Activated T-cell treated with anti-CD3 and anti-CD28 coated beads for 1 hour (primary cell): ENCODE measurements at places on chromosomes 6 and 20.
A peak's percentile ranks its signal among the peaks of the same experiment; 100 is the strongest.

GRCh38 chr6:73329201-73329600 lies 24.9 kb downstream of the DPPA5 start:
- DNase-seq = no peak

DNA sequence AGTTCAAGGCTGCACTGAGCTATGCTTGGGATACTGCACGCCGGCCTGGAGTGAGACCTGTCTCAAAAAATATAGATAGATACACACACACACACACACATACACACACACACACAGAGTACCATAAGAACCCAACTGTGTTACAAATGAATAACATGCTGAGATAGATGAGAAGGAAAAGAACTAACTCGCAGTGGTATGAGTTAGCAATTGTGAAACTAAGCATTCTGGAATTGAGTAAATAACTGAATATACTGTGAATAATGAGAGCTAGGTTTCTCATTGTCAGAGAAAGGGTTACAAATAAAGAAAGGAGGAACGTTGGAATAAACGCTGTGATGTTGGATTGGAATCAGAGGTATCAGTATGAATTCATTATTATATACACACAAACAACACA lies 14.6 kb upstream of the FAXC start:
- DNase-seq = no peak

DNA sequence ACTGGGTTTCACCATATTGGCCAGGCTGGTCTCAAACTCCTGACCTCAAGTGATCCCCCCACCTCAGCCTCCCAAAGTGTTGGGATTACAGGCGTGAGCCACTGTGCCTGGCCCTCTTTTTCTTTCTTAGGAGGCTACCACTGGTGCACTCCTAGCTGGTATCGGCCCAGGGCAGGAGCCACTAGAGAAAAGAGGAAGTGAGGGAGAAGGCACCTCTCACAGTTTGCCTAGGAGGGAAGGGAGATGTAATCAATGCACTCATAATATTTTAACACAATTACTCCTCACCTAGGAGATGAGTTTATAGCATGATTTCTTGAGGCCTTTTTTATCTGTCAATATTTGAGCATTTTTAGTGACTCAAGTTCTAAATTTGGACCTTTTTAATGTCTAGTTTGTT lies 189.0 kb upstream of the SOX4 start:
- no peak for DNase-seq

- DNase-seq = peak; percentile 18
Observed at GRCh38 chr6:110528101-110528929, 51.9 kb upstream of the SLC22A16 start.

- DNase-seq = no peak
Observed at GRCh38 chr20:22775256-22775655, 190.9 kb upstream of the FOXA2 start.

GRCh38 chr6:134097114-134097707 lies 44.8 kb upstream of the SLC2A12 start:
- DNase-seq = peak; percentile 46

DNA sequence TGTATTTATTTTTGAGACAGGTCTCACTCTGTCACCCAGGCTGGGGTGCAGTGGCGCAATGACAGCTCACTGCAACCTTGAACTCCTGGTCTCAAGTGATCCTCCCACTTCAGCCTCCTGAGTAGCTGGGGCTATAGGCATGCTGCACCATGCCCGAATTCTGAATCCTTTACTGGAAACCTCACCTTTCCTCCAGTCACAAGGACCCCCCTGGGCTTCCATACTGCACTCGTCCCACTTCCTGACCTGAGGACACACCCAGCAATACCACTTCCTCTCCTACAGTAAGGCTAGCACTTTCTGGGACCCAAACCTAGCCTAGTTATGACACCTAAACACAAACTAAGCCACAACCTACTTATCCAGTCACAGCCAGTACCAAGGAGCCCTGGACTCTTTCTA lies 68.2 kb downstream of the FAM217A start:
- DNase-seq = no peak

GRCh38 chr6:3997177-3997770 lies 81.7 kb downstream of the FAM217A start:
- DNase-seq = no peak

DNA sequence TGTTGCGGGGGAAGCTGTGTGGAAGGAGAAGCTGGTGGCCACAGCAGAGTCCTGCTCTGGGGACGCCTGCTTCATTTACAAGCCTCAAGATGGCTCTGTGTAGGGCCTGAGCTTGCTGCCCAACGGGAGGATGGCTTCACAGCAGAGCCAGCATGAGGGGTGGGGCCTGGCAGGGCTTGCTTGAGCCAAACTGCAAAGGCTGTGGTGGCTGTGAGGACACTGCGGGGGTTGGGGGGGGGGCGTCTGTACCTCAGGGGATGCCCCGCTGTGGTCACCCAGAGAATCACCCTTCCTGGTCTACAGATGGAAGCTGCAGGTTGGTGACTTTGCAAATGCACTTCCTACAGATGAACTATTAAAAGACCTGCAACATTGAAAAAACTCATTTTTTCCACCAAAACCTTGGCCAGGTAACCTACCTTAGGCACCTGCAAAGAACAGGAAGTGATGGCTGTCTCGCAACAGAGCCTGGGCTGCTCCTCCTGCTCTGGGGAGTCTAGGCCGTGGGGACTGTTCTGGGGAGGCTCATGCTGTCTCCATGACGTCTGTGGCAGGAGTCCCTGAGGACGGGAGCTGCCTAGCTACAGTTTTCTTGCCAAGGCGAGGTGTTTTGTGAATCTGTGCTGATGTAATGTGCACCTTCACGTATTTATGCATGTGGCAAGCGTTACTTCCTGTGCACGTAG lies 7.3 kb downstream of the NPBWR2 start:
- no peak for DNase-seq

DNA sequence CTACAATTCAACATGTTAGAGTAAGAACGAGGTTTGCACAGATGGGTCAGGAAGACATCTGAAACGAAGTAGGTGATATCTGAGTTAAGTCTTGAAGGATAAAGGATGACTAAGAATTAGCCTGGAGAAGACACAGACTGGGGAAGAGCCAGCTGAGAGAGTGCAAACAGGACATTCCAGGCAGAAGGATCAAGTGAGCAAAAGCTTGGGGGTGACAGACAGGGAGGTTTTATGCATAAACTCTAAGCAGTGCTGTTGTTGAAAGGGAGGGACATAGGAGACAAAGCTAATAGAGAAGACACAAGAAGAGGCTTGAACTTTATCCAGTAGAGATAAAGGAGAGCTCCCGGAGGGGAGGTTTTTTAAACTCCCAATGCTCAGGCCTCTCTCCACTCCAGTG lies 15.0 kb upstream of the ETV7 start:
- DNase-seq = no peak

GRCh38 chr20:34475979-34476736 lies 40.1 kb upstream of the DYNLRB1 start:
- peak; percentile 15 for DNase-seq

DNA sequence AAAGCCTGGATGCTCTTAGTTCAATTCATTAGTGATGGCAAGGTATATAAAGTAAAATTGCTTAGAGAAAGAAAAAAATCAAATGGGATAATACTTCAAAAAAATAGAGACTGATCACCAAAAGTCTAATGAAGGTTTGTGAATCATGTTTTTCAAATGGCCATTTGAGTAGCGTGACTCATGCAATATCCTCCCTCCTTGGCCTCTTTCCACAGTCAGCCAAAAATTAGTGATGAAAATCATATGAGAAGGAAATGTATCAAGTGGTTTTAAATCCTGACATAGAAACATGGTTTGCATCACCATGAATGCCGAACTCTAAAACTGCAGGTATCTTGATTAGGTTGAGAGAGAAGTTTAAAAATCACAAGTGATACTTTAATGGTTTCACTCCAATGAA lies 1.2 kb upstream of the COL19A1 start:
- no peak for DNase-seq

- DNase-seq = no peak
Observed at GRCh38 chr20:3471397-3472021, 691 bp downstream of the ATRN start.

DNA sequence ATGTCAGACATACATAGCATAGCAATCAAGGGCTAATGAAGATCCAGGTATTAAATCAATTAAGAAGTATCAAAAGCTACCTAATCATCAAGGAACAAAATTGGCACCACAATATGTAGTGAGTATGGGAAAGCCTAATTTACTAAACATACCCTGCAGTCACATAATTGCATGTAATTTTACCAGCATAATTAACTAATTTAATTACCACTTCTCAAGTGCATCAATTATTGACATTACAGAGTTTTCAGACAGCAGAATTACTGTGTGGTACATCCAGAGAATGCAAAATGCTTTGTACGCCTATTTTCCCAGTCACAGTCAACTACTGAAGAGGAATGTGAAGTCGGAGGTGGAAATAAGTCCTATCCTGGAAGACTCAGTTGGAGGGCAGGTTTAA lies 279.0 kb upstream of the ID4 start:
- DNase-seq = no peak

GRCh38 chr20:63555661-63556381 lies 1.9 kb downstream of the FNDC11 start:
- DNase-seq = no peak

DNA sequence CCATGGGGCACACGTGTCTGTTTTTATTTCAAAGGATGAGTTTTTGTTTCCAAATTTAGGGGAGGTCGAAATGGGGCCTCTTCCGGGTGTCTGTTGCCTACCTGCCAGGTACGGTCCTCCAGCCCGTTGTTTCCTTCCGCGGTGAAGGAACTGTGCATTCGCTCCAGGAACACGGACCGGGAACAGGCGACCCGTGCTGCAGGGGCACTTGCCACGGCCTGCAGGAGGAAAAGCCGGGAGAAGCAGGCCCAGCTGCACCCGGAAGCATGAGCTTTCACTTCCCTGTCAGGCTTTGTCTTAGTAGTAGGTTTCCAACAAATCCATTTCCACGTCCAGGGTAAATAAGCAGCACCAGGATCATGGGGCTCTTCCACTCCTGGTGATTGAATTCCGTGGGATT lies 17.0 kb upstream of the NPEPL1 start:
- DNase-seq = no peak

DNA sequence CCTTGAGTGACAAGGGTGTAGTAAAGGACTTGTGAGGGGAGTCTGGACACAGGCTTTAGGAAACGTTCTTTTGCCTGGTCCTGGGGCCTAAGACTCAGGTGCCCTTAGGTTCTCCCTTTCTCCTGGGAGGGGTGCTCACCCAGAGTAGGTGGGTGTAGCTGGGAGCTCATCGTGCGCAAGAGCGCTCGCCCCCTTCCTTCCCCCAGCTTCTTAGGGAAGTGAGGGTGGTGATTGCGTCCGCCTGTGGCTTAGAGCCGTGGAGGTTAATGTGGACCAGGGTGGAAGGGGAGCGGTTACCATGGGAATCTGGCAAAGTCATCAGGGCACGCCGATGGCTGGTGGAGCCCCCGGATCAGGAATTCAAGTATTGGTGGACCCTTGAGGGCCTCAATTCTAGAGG lies 3.3 kb upstream of the AARS2 start:
- DNase-seq = no peak

GRCh38 chr6:125728739-125729138 lies 20.7 kb upstream of the HEY2 start:
- no peak for DNase-seq

DNA sequence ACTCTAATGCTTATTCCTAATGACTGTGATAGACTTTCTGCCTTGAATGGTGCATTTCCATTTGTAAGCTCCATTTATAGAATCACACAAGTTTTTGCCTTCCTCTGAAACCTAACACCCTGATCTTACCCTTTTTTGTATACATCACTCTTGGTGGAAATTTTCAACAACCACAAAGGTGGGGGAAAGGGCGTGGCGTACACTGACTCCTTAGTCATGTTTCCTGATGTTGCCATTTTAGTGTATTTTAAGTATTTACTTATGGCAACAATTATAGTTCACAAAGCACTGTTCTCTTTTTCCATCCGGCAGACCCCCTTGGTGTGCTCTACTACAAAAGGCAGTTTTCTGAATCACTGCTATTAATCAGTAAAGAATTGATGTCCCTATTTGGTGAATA lies 92.0 kb downstream of the ATXN1 start:
- peak; percentile 43 for DNase-seq

- no peak for DNase-seq
Observed at GRCh38 chr6:13572951-13573654, 1.3 kb upstream of the SIRT5 start.

DNA sequence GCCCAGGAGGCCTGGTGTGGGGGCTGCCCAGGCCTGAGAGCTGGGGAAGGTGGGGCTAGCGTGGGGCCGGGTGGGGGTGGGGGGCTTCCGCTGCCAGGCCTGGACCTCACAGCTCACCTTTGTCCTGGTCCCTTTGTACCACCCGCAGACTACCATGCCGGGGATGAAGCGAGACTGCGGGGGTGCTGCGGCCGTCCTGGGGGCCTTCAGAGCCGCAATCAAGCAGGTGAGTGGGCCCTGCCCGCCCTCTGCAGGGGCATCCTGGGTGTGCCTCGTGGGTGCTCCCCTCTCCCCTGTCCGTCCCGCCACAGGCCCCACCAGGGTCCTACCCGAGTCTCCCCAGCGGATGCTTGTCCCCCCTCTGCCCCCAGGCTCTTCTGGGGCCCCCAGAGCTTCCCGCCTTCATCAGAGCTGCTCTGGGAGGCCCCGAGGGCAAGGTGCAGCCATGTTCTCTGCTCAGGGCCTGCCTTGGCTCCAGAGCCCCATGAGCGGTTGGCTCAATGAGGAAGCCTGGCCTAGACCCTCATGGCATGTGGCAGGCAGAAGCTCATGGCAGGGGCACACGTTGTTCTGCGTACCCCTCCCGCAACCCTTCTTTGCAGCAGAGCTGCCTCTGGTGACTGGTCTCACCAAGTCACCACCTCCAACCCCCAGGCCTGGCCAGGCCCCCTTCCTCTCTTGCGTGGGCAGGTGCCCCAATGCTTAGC lies 14.5 kb downstream of the NPEPL1 start:
- no peak for DNase-seq

DNA sequence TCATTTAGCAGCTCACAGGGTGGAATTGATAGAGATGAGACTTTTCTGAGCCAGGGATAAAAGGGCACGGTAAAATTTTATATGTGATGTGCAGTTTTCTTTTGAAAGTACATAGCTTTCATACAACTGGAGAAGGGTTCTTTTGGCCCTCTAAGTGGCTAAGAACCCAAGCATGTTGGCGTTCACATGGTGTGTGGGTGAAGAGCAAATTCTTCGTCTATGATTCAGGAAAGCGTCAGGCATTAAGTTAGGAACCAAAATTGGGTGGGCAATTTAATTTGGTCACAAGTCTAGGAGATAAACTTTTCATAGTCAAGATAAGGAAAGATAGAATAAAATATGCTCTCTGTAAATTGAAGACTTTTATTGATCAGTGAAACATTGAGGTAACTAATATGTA lies 153.9 kb downstream of the UTRN start:
- no peak for DNase-seq

GRCh38 chr6:33698494-33698893 lies 13.0 kb downstream of the UQCC2 start:
- no peak for DNase-seq
